ENCODE measurements at places on chromosomes 11 and 22.

GRCh38 chr11:69515271-69516245, 34.1 kb downstream of the LINC01488 start:
- no peak for DNase-seq

DNA sequence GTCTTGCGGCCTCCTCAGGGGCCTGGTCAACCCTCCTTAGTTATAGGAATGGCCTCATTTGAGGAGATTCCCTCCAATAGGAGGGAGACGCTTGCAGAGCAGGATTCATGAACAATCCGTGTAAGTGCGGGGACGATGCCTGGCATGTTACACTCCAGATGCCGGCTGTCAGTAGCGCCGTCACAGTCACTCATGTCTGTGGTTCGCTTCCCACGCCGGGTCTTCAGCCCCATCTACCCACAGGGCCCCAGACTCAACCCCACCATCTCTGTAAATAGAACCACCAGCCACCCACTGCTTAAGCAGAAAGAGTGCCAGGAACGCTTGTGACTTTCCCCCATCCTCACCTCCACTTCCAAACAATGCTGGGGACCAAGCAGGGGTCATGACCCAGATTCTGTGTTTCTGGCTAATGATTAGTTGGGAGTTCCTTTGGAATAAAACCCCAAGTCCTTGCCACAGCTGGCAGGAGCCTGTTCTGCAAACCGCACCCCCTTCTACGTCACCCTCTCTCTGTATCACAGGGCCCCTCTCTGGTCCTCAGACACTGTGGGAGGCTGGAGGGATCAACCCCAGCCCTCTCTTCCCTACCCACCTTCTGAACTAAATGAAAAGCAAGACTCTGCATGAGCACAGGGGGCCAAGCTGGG, 38.8 kb upstream of the TOLLIP start:
- DNase-seq, result peak; percentile 36

DNA sequence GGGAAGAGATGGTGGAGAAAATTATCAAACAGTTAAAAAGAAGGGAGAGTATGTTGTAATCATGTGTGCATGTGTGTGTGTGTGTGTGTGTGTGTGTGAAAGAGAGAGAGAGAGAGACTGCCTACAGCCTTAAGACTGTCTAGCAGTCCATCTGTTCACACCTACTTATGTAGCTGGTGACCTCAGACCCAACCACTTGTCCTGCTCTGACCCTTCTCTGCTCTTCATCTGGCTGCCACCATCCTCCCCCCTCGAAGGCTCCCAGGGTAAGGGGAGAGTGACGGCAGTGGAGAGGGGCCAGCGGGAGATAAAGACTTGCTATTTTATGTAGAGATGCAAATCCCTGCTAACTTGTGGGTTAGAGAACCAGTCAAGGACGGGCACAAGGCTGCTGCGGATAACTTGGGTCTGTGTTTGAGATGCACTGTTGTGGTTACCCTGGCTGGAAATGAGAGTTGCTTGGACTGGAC, 24.9 kb upstream of the GRAMD1B start:
- peak; percentile 73 for DNase-seq

- no peak for DNase-seq
Measured at GRCh38 chr22:23376256-23376655, 195.9 kb downstream of the BCR start.

DNA sequence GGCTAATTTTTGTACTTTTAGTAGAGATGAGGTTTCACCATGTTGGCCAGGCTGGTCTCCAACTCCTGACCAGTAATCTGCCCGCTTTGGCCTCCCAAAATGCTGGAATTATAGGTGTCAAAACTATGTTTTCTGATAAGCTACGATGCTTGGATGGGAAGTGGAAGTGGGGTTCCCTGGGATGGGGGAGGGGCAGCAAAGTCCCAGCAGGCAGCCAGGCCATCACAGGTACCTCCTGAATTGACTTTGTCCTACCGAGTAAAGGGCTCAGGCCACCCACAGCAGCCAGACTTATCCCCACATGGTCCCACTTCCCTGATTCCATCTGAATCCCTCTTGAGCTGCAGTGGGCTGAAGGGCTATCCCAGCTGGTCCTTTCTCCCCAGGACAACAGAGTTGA, 6.9 kb downstream of the FTH1 start:
- DNase-seq, result no peak

Data from islet precursor cell (in vitro differentiated cells).